ENCODE measurements at places on chromosomes 13 and 19.

GRCh38 chr13:70896136-70896535 is 787.9 kb upstream of the KLHL1 start:
- DNase-seq = no peak

DNA sequence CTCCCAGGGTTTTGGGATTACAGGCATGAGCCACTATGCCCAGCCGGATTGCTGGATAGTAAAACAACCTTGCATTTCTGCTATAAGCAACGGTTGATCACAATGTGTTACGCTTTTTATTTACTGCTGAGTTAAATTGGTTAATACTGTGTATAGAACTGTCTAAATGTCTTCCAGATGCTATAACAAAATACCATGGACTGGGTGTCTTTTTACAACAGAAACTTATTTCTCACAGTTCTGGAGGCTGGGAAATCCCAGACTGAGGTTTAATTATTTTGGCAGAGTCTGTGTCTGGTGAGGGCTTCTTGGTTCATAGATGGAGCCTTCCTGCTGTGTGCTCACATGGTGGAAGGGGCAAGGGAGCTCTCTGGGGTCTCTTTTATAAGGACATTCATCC is 65.5 kb downstream of the ING1 start:
- no peak for DNase-seq

DNA sequence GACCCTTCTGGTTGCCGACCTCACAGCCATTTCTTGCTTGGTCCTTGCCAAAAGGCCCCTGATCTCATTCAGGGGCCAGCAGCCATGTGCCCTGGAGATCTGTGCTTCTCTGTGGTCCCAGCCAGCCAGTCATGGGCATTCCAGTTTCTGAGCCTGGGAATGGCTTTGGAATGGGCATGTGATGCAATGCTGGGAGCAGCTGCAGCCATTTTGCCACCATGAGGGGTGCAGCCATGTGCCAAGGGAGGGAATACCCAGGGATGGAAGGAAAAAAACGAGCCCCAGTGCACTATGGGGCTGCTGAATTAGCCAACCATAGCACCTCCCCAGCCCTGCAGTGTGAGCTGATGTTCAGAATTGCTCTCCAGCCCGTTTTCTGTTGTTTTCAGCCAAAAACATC is 26.3 kb downstream of the F2RL3 start:
- no peak for DNase-seq

DNA sequence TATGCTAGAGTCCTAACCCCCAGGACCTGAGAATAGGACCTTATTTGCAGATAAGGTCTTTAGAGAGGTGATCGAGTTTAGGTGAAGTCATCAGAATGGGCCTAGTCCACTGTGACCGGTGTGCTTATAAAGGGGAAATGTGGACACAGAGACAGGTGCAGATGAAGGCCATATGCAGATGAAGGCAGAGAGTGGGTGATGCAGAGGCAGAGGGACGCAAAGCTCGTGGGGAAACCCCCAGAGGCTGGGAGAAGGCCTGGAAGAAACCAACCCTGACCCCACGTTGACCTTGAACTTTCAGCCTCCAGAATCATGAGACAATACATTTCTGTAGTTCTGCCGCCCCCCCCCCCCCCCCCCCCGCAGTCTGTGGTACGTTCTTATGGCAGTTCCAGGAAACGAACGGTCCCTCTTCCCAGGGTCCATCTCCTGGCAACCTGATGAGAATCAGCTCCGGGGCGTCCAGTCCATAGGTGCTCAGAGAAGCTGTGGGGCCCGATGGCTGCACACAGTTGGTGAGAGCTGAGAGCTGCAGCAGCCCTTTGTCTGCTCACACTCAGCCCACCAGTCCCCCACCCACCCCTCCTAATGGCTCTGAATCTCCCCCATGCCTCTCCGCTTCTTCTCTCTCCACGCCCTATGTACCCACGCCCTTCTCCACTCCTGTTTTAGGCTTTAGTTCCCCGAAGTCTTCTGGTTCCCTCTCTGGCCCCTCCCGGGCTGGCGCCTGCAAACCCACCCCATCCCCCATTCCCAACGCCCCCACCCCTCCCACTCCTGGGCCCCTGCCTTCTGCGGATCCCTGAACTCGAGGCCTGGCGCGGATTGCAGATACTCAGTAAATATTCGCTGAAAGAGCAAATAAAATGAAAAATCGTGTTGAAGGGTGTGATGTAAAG is 218.3 kb upstream of the MAB21L1 start:
- no peak for DNase-seq

DNA sequence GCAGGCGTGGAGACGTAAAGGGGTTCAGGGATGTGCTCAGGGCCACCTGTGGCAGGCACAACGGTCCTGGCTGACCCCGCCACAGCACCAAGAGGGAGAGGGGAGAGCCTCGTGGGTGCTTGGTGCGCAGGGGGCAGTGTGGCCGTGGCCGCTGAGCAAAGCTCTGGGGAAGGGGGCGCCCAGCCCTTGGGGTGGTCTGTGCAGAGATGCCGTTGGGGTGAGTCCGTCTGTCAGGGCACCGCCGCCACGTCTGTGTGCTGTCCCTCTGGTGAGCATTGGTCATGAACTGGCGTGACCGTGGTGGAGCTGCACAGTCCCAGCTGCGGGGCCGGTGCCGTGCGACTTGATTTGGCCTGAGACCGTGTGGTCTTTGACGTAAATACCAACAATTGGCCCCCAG is 15.3 kb downstream of the GNA11 start:
- no peak for DNase-seq

- no peak for DNase-seq
Observed at GRCh38 chr13:102968572-102969228, 97.5 kb downstream of the SLC10A2 start.

Measured in activated CD8-positive, alpha-beta memory T cell treated with anti-CD3 and anti-CD28 coated beads for 1 hour (primary cell).